NCI-H524 treated with DMSO at 0.1 percent for 48 hours (cell line): ENCODE measurements at places on chromosomes 1 and 21.

- no peak for DNase-seq
Observed at GRCh38 chr1:87852410-87853161, 523.9 kb downstream of the LMO4 start.

DNA sequence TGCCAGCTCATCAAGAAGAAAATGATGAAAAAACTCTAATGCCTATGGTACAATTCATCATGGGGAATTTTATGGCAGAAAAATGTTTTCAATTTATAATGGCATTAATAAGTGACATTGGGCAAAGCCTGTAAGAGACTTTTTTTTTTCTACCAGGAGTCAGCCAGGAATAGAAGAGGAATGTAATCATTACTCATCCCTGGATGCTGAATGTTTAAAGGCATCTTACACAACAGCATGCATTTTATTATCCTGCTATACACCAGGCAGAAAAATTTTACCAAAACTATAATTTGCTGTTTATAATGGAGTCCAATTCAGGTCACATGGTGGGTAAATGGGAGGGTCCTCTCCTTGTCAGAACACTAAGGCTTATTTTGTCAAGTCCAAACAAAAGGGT lies 189.9 kb upstream of the BEND5 start:
- no peak for DNase-seq

GRCh38 chr1:28365864-28366263 lies 3.7 kb upstream of the PHACTR4 start:
- DNase-seq, result no peak

- DNase-seq, result no peak
Observed at GRCh38 chr1:241939798-241940197, 17.8 kb upstream of the BECN2 start.

GRCh38 chr1:228944296-228944695 lies 209.0 kb downstream of the RHOU start:
- no peak for DNase-seq

- no peak for DNase-seq
Observed at GRCh38 chr1:76826072-76826845, 41.0 kb upstream of the ST6GALNAC5 start.

DNA sequence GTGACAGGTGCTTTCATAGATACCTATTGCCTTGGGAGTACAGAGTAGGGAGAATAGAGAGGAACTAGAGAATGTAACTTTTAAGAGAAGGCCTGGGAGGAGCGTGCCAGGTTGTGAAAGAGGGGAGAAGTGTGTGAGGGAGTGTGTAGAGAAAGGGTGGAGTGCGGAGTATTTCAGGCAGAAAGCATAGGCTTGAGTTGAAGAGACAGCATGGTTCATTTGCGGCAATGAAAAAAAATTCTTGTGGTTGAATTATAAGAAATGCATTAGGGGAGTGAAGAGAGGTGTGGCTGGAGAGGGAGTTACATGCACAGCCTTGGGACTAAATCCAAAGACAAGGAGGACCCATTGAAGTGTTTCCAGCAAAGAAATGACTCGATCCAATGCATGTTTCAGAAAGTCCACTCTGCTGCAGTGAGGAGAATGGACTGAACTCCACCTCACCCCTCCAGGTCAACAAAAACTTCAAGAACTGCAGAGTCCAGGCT lies 81.7 kb upstream of the ADAM30 start:
- no peak for DNase-seq

GRCh38 chr1:218368686-218369085 lies 23.6 kb downstream of the TGFB2 start:
- no peak for DNase-seq

DNA sequence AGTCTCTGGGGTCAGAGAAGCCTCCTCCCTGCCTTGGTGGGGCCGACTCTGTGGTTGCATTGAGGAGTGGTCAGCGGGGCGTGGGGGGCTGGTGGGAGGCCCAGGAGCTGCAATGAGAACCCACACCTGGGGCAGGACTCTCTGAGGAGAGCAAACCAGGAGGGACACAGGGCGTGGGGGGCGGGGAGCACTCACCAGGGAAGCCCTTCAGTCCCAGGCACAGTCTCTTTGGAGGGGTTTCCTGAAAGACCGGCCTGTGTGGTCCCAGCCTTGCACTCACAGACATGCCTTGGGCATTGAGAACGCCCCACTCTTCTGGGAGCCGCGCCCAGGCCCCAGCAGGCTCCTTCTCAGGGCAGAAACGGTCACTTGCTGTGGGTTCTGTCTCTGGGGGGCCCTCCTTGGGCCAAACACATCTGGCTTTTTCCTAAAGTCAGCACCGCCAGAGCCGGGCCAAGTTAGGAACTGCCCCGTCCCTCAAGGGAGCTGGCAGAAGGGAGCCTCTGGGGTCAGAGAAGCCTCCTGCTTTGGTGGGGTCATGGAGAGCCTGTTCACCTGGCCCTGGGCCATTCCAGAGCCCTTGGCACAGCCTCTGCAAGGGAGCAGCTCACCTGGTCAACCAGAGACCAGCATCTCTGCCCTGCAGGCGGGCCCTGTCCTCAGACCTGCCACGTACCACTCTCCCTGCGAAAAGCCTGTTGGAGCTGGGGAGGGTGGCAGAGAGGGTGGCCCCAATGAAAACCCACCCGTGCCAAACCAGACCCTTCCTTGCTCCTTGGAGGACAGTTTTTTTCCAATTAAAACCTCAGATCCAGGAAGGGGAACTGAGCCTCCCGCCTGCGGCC lies 59.9 kb upstream of the TTC34 start:
- DNase-seq, result no peak
